CD4-positive, alpha-beta memory T cell (primary cell): ENCODE measurements at places on chromosomes 3 and 15. TPM values are rescaled to one million over a fixed set of nuclear protein-coding genes. Genes with fewer than 3 reads are reported as not detected.
A peak's percentile ranks its signal among the peaks of the same experiment; 100 is the strongest.

GRCh38 chr15:82799183-82799841 lies 6.6 kb downstream of the FSD2 start:
- no peak for DNase-seq
- H3K4me1 ChIP-seq, result no peaks in the 10 kb centered on the region
- H3K4me3 ChIP-seq, result no peak overlapping the region
- H3K36me3 ChIP-seq, result no peaks in the 10 kb centered on the region
- H3K27me3 ChIP-seq, result peaks cover 7% of the 10 kb centered on the region

- DNase-seq, result no peak
- no peaks in the 10 kb centered on the region for H3K36me3 ChIP-seq
- no peak overlapping the region for H3K27ac ChIP-seq
- no peak overlapping the region for H3K4me3 ChIP-seq
- no peaks in the 10 kb centered on the region for H3K27me3 ChIP-seq
- no peaks in the 10 kb centered on the region for H3K4me1 ChIP-seq
Observed at GRCh38 chr3:102525624-102526023, 90.8 kb downstream of the ZPLD1 start.

DNA sequence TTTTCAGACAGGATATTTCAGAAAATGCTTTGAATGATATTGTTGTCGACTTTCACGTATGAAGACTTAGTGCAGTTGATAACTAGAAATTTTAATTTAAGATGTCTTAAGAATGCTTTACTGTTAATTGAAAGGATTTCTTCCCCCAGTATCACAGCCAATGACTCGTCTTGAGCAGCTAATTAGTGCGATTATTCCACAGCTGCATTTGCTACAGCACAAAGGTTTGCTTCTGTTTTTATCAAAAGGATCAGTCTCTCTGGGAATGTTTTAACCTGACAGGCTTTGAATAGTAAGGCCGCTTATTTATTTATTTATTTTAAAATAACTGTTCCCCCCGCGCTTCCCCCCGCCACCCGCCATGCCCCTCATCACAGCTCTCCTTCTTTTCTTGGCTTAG lies 123.5 kb upstream of the SAMMSON start:
- DNase-seq, result no peak
- no peak overlapping the region for H3K27ac ChIP-seq
- H3K27me3 ChIP-seq, result no peaks in the 10 kb centered on the region
- H3K4me1 ChIP-seq, result no peaks in the 10 kb centered on the region
- no peaks in the 10 kb centered on the region for H3K36me3 ChIP-seq

DNA sequence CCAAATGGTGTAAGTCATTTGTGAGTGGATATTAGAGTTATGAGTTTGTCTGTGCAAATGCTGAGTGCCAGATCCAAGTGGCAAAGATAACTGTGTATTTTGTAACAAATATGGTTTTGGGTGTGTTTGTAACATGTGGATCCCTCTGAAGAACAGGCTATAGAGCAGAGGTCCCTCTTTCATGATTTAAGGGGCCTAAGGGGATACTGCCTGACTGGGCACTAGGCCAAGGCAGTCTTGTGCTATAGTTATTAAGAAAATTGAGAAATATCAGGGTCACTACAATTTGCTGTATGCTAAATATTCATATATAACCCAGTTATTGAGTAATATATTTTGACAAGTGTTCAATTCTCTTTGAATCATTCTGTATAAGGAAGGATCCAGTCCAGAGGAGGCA lies 555.6 kb upstream of the RGMA start:
- no peak overlapping the region for H3K4me3 ChIP-seq
- DNase-seq, result no peak
- no peaks in the 10 kb centered on the region for H3K36me3 ChIP-seq
- no peak overlapping the region for H3K27ac ChIP-seq
- no peaks in the 10 kb centered on the region for H3K4me1 ChIP-seq

DNA sequence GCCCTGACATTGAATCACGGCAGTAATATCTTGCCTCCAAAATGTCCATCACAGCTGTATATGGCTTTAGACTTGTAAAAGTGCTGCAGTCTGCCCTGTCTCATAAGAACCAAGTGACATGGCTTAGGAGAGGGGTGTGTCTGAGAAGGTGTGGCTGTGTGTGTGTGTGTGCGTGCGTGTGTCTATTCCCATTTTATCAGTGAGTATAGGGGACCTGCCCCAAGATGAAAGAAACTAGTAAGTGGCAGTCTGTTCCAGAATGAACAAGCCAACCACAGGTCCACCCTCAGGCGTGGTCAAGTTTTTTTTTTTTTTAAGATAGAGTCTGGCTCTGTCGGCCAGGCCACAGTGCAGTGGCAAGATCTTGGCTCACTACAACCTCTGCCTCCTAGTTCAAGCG lies 5.6 kb upstream of the RHOV start:
- DNase-seq, result no peak
- H3K4me3 ChIP-seq, result no peak overlapping the region
- no peaks in the 10 kb centered on the region for H3K36me3 ChIP-seq
- no peak overlapping the region for H3K27ac ChIP-seq
- peaks cover 7% of the 10 kb centered on the region for H3K4me1 ChIP-seq
- H3K27me3 ChIP-seq, result no peaks in the 10 kb centered on the region

- no peaks in the 10 kb centered on the region for H3K36me3 ChIP-seq
- no peak overlapping the region for H3K27ac ChIP-seq
- DNase-seq, result no peak
- no peak overlapping the region for H3K4me3 ChIP-seq
- no peaks in the 10 kb centered on the region for H3K4me1 ChIP-seq
Observed at GRCh38 chr3:154819491-154819890, 260.6 kb upstream of the MME start.

- DNase-seq, result no peak
- peak overlapping the region; percentile 44 for H3K4me3 ChIP-seq
- peaks cover 40% of the 10 kb centered on the region for H3K4me1 ChIP-seq
- H3K27me3 ChIP-seq, result no peaks in the 10 kb centered on the region
- no peaks in the 10 kb centered on the region for H3K36me3 ChIP-seq
Observed at GRCh38 chr3:38030126-38031021, 932 bp upstream of the PLCD1 start.

DNA sequence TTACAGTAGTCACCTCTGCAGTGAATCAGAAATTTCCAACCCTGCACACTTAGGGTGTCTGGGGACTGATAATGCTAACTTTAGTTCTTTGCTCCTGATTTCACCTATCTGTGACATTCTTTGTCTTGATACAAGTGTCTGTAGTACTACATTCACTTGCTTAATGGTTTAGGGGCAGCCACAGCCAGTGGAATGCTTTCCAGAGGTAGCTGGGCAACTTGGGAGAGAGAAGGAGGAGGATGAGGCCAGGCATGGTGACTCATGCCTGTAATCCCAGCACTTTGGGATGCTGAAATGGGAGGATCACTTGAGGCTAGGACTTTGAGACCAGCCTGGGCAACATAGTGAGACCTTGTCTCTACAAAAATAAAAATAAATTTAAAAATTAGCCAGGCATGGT lies 8.5 kb downstream of the BAHD1 start:
- no peaks in the 10 kb centered on the region for H3K27me3 ChIP-seq
- no peak overlapping the region for H3K27ac ChIP-seq
- H3K4me1 ChIP-seq, result peaks cover 75% of the 10 kb centered on the region
- no peak overlapping the region for H3K4me3 ChIP-seq
- no peak for DNase-seq

DNA sequence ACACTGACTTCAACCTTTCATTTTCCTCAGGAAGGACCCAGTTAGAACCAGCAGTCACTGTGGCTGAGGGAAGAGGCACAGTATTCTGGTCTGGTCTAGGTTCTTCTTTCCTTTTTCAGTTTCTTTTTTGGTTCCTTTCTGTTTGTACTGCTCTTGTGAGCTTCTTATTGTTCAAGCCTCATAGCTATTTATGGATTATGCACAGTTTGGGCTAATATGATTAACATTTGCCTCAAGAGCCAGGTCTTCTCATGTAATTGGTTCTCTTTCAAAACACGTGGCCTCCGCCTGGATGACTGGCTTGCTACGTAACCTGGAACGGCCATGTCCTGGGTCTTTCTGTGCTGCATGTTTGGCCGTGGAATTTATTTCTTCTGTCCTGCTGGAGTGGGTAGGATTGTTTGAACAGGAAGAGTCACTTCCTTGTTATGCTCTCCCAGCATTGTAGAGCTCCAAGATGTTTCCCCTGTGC lies 43.3 kb downstream of the RBMS3 start:
- H3K36me3 ChIP-seq, result no peaks in the 10 kb centered on the region
- no peaks in the 10 kb centered on the region for H3K27me3 ChIP-seq
- no peak for DNase-seq
- no peaks in the 10 kb centered on the region for H3K4me1 ChIP-seq

DNA sequence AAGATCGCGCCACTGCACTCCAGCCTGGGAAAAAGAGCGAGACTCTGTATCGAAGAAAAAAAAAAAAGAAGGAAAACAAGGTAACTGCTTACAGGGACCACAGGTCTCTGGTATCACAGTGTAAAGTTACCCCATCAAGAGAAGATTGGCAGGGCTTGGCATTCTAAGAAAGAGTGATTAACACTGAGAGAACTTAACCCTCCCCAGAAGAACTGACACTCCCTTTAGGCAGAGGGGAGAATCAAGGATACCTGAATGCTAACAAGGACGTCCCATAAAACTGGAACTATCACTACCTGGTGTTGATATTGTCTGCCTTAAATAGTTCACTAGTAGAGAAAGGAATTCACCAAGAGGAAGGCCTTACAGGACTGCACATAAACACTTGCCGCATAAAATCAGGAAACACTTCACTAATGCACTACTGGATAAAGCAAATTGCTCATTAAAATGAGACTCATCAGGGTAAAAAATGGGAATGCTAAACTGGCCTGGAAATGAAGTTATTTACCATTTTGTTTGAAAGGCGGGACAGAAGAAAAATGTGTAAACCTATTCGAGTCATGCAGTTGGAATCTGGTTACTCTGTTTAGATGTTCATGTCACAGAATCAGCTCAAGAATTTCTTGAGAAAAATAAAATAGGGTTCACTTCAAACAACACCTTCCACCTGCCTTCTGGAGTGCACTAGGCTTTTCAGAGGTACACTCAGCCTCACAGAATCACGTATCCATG lies 121.6 kb downstream of the FOXP1 start:
- no peak overlapping the region for H3K27ac ChIP-seq
- H3K36me3 ChIP-seq, result no peaks in the 10 kb centered on the region
- no peak for DNase-seq
- peaks cover 38% of the 10 kb centered on the region for H3K4me1 ChIP-seq

DNA sequence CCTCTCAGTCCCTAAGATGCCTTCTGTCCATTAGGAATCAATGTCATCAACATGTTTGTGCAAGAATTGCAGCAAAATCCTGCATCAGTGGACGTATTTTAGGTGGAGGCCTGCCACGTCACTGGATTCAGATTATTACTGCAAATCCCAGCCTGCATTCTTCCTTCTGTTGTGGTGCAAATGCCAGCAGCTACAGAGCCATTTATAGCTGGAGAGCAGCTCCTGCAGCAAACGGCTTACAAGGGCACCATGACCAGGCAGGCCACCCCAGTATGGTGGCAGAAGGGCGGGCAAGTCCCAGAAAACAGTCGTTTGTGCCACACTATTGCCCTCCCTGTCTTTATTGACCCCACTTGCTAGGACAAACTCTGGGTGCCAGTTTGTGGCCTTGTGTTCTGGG lies 74.7 kb downstream of the SNRK start:
- no peaks in the 10 kb centered on the region for H3K36me3 ChIP-seq
- DNase-seq, result no peak
- H3K4me1 ChIP-seq, result no peaks in the 10 kb centered on the region

DNA sequence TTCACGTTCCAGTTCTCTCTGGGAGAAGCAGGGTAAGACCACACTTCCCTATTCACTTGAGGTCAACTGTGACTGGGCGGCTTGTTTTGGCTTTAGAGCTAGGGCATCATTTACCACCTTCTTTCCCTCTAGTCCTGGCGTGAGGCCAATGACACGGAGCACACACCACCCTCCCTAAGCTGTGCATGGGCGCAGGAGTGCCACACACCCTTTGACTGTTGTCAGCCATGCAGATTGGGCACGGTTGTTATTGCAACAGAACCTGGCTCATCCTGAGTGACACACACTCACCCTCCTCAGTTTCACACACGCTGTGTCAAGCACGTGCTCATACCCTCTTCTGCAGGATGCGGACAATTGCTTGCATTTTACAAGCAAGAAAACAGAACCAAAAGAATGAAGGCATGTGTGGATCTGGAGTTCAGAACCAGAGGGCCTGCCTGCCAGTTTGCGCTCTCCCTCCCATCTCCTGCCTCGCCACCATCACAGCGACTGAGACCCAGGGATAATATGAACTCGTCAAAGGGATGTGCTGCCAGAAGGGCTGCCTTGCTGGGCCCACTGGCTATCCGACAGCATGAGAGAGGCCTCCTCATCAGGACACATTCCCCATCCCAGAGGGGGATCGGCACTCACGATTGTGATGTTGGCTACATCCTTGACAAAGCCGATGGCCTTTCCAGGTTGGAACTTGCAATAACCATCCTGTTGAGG lies 17.6 kb downstream of the CTSH start:
- no peak overlapping the region for H3K4me3 ChIP-seq
- no peaks in the 10 kb centered on the region for H3K4me1 ChIP-seq
- no peak overlapping the region for H3K27ac ChIP-seq
- no peaks in the 10 kb centered on the region for H3K27me3 ChIP-seq
- no peak for DNase-seq

GRCh38 chr3:87975716-87976115 lies 83.1 kb downstream of the CGGBP1 start:
- H3K36me3 ChIP-seq, result no peaks in the 10 kb centered on the region
- H3K27ac ChIP-seq, result no peak overlapping the region
- H3K4me3 ChIP-seq, result no peak overlapping the region
- H3K4me1 ChIP-seq, result no peaks in the 10 kb centered on the region
- no peak for DNase-seq

DNA sequence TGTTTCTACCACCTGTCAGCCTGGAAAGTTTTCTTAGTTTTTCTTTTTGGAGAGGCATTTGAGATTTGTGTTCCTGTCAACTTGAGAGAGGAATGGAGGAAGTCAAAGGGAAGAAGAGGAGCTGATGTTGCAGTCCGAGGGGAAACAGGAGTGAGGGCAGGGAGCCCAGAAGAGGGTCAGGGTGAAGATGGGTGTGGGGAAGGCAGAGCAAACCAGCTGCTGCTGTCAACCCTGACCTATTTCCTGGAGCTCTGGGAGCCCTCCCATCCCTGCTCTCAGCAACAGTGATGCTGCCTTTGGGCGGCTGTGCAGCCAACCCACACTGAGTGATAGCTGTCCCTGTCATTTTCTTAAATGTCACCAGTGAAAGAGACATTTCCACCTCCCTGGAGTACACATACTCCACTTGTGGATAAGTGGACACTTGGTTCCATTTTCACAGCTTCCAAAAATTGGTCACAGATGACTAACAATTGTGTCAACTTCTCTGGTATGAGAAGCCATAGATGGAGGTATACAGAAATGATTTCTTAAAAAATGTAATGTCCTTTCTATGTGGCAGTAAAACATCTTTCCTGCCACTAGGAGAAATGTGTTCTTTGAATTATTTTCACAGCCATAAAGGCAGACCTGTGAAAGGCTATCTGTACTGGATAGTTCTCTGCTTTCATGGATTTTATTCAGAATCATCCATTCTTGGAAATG lies 556.3 kb upstream of the TBL1XR1 start:
- H3K36me3 ChIP-seq, result no peaks in the 10 kb centered on the region
- no peak overlapping the region for H3K27ac ChIP-seq
- H3K27me3 ChIP-seq, result no peaks in the 10 kb centered on the region
- DNase-seq, result no peak

The HIGD2B gene
- total RNA-seq, result 0.41 TPM

The ZWILCH gene
- total RNA-seq, result 6.5 TPM

The SCAMP5 gene
- 0.26 TPM for total RNA-seq

The THBS1 gene
- 4.0 TPM for total RNA-seq

The GOLGA6L4 gene
- 3.1 TPM for total RNA-seq

The RLBP1 gene
- total RNA-seq, result not detected
